Left cardiac atrium (tissue), 4 donors: ENCODE measurements at places on chromosomes 2 and 18.

DNA sequence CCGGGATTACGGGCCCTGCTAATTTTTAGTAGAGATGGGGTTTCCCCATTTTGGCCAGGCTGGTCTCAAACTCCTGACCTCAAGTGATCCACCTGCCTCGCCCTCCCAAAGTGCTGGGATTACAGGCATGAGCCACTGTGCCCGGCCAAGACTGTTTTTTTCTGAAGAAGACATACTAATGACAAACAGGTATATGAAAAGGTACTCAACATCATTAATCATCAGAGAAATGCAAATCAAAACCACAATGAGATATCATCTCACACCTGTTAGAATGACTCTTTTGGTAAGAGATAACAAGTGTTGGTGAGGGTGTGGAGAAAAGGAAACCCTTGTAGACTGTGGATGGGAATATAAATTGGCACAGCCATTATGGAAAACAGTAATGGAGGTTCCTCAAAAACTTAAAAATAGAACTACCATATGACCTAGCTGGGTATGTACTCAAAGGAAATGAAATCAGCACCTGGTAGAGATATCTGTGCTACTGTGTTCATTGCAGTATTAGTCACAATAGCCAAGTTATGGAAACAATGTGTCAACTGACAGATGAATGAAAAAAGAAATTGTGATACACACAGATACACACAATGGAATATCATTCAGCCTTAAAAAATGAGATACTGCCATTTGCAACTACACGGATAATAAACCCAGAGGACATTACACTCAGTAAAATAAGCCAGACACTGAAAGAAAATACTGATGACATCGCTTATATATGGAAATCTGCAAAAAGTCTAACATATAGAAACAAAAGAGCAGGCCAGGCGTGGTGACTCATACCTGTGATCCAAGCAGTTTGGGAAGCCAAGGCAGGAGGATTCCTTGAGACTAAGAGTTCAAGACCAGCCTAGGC is 20.8 kb downstream of the SOS1 start:
- DNase-seq: no peak

- no peak for DNase-seq
Observed at GRCh38 chr2:67272195-67272594, 124.9 kb upstream of the ETAA1 start.

GRCh38 chr2:43269074-43269572 is 42.7 kb upstream of the ZFP36L2 start:
- peak; percentile 93 for DNase-seq

GRCh38 chr2:107361751-107362381 is 464.8 kb upstream of the RGPD4 start:
- DNase-seq: no peak

DNA sequence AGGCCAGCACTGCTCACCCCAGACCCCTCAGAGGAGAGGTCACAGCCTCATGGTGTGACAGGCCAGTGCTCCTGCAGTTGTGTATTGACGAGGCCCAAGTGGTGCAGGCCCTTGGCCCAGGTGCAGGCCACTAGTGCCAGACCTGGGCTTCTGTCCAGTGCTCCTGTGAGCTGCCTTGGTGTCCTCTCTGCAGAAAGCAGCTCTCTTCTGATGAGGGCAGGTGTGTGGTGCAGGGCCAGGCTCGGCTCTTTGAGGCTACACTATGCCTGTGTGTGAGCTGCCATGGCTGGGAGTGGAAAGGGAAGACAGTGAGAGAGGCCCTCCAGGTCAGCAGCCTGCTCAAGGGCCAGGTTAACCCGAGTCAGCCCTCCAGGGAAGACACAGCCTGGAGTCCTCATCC is 17.1 kb downstream of the EHD3 start:
- no peak for DNase-seq

- DNase-seq: peak; percentile 46
Observed at GRCh38 chr2:226791056-226791486, 8.5 kb downstream of the IRS1 start.

- DNase-seq: no peak
Observed at GRCh38 chr2:147689220-147689909, 155.5 kb upstream of the ACVR2A start.

- DNase-seq: no peak
Observed at GRCh38 chr2:150470435-150470834, 17.0 kb downstream of the RND3 start.
